ENCODE measurements at places on chromosomes 6 and 20. TPM values are rescaled to one million over a fixed set of nuclear protein-coding genes. Genes with fewer than 3 reads are reported as not detected.

- no peak overlapping the region for H3K4me3 ChIP-seq
- no peaks in the 10 kb centered on the region for H3K27me3 ChIP-seq
- H3K4me1 ChIP-seq: no peaks in the 10 kb centered on the region
- no peak overlapping the region for H3K27ac ChIP-seq
- H3K36me3 ChIP-seq: no peaks in the 10 kb centered on the region
- DNase-seq: no peak
Measured at GRCh38 chr6:55058682-55059081, 115.6 kb upstream of the HCRTR2 start.

DNA sequence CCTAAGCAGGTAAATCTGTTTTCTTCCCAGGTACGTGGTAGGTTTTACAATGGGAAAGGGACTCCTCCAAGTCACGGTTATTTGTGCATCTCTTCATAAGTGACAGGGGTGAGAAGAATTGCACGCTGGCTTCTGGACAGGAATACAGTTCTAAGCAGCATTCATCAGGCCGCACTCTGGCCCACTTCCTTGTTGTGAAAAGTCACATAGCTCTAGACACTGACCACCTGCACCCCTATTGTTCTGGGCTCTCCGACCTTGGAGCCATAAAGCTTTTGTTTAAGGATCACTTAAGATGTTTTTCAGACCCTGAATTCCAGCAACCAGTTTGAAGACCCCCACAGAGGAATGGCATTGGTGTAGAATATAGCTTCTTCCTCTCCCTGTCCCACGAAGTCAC lies 31.4 kb downstream of the RAMACL start:
- peaks cover under 1% of the 10 kb centered on the region for H3K36me3 ChIP-seq
- H3K4me3 ChIP-seq: no peak overlapping the region
- H3K27me3 ChIP-seq: no peaks in the 10 kb centered on the region
- DNase-seq: no peak
- peaks cover 42% of the 10 kb centered on the region for H3K4me1 ChIP-seq

DNA sequence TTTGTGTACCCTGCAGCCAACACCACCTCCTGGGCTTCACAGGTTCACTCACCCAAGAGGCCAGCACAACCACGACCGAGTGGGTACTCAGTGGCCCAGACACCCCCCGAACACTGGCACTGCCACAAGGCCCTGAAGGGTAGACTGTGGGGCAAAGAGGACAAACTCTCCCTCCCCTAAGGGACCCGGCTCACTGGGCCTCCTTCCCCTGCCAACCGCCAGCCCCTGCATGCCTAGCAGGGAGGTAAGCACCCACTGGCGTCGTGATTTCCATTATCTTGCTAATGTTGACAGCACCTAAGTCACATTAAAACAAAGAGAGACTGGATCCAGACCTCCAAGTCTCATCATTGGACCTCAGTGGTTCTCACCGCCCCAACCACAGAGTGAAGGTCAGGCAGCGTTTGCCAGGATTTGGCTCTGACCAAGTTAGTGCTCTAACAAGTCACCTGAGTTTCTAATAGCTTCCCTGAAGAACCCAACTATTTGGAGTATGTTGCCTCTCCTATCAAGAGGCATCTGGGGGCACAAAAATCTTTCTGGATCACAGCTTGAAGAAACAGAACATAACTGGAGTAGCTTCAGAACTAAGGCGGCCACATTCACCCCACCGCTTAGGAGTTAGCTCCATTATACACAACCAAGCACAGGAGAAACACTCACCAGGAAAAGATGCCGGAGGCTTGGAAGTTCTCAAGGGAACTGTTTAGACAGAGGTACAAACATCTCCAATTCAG lies 14.0 kb upstream of the APMAP start:
- DNase-seq: no peak
- H3K4me3 ChIP-seq: no peak overlapping the region
- no peaks in the 10 kb centered on the region for H3K4me1 ChIP-seq
- H3K36me3 ChIP-seq: no peaks in the 10 kb centered on the region
- no peaks in the 10 kb centered on the region for H3K27me3 ChIP-seq

BAK1 gene
- total RNA-seq: 18.8 TPM

GRCh38 chr6:159110013-159110412 lies 59.2 kb upstream of the FNDC1 start:
- no peak overlapping the region for H3K27ac ChIP-seq
- H3K4me3 ChIP-seq: no peak overlapping the region
- H3K36me3 ChIP-seq: no peaks in the 10 kb centered on the region
- no peaks in the 10 kb centered on the region for H3K27me3 ChIP-seq
- peak; percentile 73 for DNase-seq
- H3K4me1 ChIP-seq: peaks cover 7% of the 10 kb centered on the region

OSTM1 gene
- total RNA-seq: 25.9 TPM

GRCh38 chr6:107186047-107186446 lies 70.7 kb upstream of the BEND3 start:
- no peak overlapping the region for H3K4me3 ChIP-seq
- no peaks in the 10 kb centered on the region for H3K27me3 ChIP-seq
- no peak for DNase-seq
- no peaks in the 10 kb centered on the region for H3K36me3 ChIP-seq

DNA sequence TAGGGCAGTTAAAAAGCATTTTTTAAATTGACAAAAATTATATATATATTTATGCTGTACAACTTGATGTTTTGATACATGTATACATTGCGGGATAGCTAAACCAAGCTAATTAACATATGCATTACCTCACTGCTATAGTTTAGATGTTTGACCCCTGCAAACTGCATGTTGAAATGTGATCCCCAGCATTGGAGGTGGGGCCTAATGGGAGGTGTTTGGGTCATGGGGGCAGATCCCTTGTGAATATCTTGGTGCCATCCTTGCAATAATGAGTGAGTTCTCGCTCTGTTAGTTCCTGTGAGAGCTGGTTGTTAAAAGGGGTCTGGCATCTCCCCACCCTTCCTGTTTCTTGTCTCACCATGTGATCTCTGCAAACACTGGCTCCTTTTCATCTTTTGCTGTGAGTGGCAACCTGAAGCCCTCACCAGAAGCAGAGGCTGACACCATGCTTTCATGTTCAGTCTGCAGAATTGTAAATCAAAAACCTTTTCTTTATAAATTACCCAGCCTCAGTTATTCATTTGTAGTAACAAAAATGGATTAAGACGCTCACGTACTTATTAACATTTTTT lies 111.8 kb downstream of the MCHR2 start:
- H3K36me3 ChIP-seq: no peaks in the 10 kb centered on the region
- DNase-seq: no peak
- H3K27me3 ChIP-seq: 0 out of 2 replicates have a peak, but pooled peaks cover 6% of the 10 kb centered on the region
- H3K27ac ChIP-seq: no peak overlapping the region
- no peaks in the 10 kb centered on the region for H3K4me1 ChIP-seq

DNA sequence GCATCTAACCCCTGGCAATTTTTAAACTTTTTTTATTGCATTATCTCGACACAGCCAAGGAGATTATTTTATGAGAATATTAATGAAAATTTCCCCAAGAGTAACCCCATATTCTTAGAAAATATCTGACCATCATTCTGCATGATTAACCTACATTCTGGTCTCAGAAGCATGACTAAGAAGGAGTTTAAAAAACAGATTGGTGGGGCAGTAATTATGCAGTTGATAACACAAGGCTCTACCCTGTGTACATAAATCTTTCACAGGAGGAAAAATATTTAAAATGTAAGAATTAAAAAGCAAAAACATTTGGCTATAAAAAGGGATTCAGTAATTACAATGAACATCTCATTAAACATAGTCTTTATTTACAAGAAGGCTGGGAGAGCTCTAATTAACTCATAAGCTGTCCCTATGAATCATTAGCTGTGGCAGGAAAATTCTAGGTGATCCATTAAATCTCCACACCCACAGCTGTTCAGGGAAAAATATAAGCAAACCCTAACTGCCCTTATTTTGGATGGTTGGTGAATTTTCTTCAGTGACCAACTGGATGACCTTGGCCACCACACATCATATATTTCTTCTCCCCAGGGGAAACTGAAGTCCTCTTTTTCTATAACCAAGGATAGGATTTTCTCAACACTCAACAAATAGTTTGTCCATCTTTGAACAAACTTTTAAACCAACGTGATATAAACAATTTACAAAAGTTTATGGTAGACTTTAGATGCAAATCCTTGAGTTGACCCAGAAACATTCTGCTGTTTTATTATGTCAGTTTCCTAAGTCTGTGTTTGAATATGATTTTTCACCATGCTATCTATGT lies 59.5 kb downstream of the PDE7B start:
- H3K27me3 ChIP-seq: no peaks in the 10 kb centered on the region
- no peak overlapping the region for H3K27ac ChIP-seq
- 0 out of 2 replicates have a peak, but pooled peaks cover 3% of the 10 kb centered on the region for H3K36me3 ChIP-seq
- H3K4me1 ChIP-seq: peaks cover 11% of the 10 kb centered on the region

GRCh38 chr6:18090349-18090786 lies 32.1 kb downstream of the NHLRC1 start:
- no peaks in the 10 kb centered on the region for H3K27me3 ChIP-seq
- no peak overlapping the region for H3K27ac ChIP-seq
- no peaks in the 10 kb centered on the region for H3K4me1 ChIP-seq

GRCh38 chr20:21251278-21251677 lies 51.9 kb upstream of the XRN2 start:
- H3K4me1 ChIP-seq: no peaks in the 10 kb centered on the region
- H3K27me3 ChIP-seq: peaks cover 4% of the 10 kb centered on the region
- no peak overlapping the region for H3K4me3 ChIP-seq
- H3K36me3 ChIP-seq: no peaks in the 10 kb centered on the region
- H3K27ac ChIP-seq: no peak overlapping the region
- DNase-seq: no peak

GRCh38 chr6:137911675-137912191 lies 44.7 kb downstream of the TNFAIP3 start:
- no peaks in the 10 kb centered on the region for H3K36me3 ChIP-seq
- H3K4me1 ChIP-seq: peaks cover 10% of the 10 kb centered on the region
- H3K27me3 ChIP-seq: no peaks in the 10 kb centered on the region
- DNase-seq: no peak
- no peak overlapping the region for H3K4me3 ChIP-seq

- peak; percentile 28 for DNase-seq
- H3K4me1 ChIP-seq: no peaks in the 10 kb centered on the region
- H3K27me3 ChIP-seq: no peaks in the 10 kb centered on the region
- no peak overlapping the region for H3K27ac ChIP-seq
Measured at GRCh38 chr6:129567374-129567773, 142.6 kb downstream of the ARHGAP18 start.

GRCh38 chr20:8117636-8118035 lies 14.4 kb upstream of the PLCB1 start:
- no peaks in the 10 kb centered on the region for H3K27me3 ChIP-seq
- H3K27ac ChIP-seq: no peak overlapping the region
- peaks cover 19% of the 10 kb centered on the region for H3K4me1 ChIP-seq
- no peak overlapping the region for H3K4me3 ChIP-seq
- no peak for DNase-seq

DNA sequence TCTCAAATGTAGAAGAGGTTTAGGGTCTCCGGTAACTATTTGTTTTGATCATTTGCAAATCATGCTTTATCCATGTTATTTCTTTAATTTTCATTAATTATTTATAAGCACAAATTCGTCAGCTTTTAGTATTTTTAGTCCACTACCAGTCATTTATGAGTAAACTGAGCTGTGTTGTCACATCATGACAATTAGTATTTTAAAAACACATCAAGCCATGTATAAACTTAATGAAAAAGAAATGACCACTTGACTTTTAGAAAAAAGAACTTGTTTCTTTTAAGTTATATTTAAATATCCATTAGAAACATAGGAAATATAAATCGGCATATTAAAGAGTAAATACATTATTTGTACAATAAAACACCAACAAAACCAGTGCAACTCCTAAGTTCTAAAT lies 2.8 kb downstream of the NKX2-4 start:
- peaks cover 14% of the 10 kb centered on the region for H3K36me3 ChIP-seq
- no peak overlapping the region for H3K4me3 ChIP-seq
- H3K4me1 ChIP-seq: no peaks in the 10 kb centered on the region
- peaks cover 65% of the 10 kb centered on the region for H3K27me3 ChIP-seq

AK9 gene
- total RNA-seq: 7.2 TPM

Measured in GM23248 (cell line).